LHCN-M2 (cell line): ENCODE measurements at places on chromosomes 3 and 15. TPM values are rescaled to one million over a fixed set of nuclear protein-coding genes. Genes with fewer than 3 reads are reported as not detected.

- DNase-seq: peak; percentile 59
Measured at GRCh38 chr3:36944012-36944640, 728 bp downstream of the TRANK1 start.

DNA sequence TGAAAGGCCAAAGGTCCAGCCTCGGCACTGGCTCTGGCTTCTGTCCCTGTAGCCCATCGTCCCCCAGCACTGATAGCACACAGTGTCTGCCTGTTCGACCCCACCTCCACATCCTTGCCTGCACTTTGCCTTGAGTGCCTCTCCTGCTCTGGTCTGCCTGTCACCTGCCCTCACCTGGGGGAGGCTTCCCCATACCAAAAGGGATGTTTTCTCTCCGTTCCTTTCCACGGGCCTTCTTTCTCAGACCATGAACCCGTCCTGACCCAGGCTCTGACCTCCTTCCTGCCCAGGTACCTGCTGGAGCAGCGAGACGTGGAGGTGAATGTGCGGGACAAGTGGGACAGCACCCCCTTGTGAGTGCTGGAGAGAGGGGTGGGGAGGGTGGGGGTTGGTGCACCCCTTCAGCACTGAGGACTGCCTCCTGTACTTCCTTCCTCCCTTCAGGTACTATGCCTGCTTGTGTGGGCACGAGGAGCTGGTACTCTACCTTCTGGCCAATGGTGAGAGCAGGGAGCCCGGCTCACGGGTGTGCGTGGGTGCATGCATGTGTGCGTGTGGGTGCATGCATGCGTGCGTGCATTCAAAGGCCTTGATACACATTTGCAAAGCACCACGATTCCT, 1.5 kb downstream of the ABTB1 start:
- no peak for DNase-seq

The LRRC2 gene
- 0.32 and 0.86 TPM in 2 replicates for total RNA-seq

DNA sequence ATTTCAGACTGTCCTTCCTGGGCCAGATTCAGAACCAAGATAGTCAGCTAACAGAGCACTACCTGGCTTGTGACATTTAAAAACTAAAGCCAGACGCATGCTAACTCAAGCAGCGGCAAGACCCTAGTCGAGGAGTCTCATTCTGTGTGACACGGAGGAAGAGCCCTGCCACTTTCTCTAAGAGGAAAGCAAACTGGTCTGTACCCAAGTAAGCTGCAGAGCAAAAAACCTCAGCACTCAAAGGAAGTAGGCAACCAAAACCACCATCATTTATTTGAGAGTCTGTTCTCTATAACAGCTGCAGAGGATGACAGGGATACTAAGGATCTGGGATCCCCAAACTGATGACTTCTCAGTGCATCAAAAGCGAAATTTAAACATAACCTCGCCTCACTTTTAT, 152.1 kb downstream of the OSBPL10 start:
- no peak for DNase-seq

The ROPN1 gene
- not detected in 2 replicates for total RNA-seq
